ENCODE measurements at places on chromosomes 11 and 22.

DNA sequence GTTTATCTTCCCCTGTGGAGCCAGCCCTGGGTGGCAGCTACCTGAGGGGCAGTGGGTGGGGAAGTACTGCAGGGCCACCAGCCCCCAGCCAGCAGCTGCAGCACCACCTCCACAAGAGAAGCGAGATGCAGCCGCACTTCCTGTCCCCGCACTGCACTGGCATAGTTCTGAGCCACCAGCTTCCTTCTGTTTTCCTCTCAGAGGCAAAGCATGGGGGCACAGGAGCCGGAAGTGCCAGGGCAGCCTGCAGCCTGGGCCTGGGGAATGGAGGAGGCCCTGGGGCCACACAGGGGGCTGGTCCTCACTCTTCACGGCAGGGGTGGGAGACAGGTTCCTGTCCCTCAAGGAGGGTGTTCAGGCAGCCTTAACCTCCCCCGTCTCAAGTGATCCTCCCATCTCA lies 11.9 kb upstream of the SH3BP1 start:
- DNase-seq = no peak

DNA sequence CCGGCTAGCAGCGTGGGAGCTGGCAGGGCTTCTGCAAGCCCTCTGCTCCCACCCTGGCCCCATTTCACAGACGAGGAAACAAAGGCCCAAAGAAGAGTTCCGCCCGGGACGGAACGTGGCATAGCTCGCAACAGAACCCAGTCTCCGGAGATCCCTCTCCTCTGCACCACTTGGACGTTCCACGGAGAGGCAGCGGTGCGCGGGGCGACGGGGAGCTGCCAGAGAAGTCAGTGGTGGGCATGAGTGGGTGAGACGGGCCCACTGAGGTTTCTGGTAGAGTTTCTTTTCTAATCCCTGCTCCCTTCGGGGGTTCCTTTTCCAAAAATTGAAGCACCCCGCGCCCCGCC lies 554 bp upstream of the NECTIN1 start:
- no peak for DNase-seq

GRCh38 chr11:104529213-104529612 lies 365.3 kb upstream of the PDGFD start:
- DNase-seq = no peak

DNA sequence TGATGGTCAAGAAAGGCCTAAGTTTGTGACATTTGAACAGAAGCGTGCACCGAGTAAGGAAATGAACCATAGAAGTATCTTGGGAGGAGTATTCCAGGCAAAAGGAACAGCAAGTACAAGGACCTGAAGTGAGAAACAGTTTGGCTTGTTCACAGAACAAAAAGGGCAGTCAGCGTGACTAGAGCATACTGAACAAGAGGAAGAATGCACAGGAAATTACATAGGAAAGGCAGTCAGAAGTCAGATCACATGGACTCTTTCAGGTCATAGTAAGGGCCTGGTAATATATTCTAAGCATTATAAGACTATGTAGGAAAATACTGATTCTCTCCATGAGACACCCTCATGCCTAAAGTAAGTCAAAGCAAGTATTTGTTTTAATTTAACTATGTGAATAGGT lies 52.3 kb upstream of the GAB2 start:
- no peak for DNase-seq

- no peak for DNase-seq
These were observed 16.4 kb downstream of the PRCP start for GRCh38 chr11:82883853-82884252.

DNA sequence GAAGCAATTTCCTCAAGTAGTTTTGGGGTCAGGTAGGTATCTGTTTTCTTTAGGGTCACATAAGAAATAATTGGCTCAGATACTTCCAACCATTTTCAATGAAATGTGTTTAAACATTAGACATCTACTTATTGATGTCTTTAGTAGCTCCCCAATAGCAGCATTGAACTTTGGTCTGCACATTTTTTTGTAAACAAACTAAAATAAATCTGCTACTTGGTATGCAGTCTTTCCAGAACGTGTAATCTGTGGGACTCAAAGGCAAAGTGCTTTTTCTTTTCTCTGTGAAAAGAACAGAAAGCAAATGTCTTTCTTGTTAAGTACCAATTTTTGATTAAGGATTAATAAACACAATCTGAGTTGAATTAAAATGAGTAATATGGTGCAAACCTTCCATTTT lies 13.6 kb downstream of the SLC22A25 start:
- DNase-seq = no peak

GRCh38 chr11:962688-963087 lies 37.0 kb downstream of the AP2A2 start:
- DNase-seq = no peak
